Activated T-helper 2 cell treated with anti-CD3 and anti-CD28 coated beads, Interferon-gamma antibody, Interleukin-2, Interleukin-4, amounts not matched to agents 10 μg/mL and 5 μg/mL and 100 μg/mL, durations not matched to agents 14 hours and 24 hours and 36 hours (primary cell): ENCODE measurements at places on chromosomes 4 and X. TPM values are rescaled to one million over a fixed set of nuclear protein-coding genes. Genes with fewer than 3 reads are reported as not detected.

Gene NALF2
- 0.25 and 0.37 TPM in 2 replicates for total RNA-seq

Gene TEX13D
- total RNA-seq: 0.05 and 0.11 TPM in 2 replicates

Gene ARR3
- total RNA-seq: not detected in 2 replicates

DNA sequence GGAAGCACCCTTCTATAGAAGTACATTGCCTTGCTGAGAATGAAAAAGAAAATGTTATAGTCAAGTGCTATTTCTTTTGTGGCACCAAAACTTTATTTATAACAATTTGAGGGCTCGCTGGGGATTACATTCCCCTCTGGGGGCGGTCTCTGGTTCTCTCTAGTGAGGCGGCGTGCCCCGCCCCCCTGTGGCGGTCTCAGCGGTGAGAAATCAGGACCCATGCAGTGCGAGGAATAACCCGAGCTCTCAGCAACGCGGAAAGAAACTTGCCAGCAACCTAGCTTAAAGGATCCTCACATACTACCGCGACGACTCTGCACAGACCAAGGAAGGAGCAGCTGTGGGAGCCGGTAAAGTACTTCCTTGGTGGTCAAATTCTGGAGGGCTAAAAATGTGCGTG lies 83.4 kb upstream of the SHISA3 start:
- DNase-seq: no peak
- H3K36me3 ChIP-seq: no peaks in the 10 kb centered on the region
- no peaks in the 10 kb centered on the region for H3K4me1 ChIP-seq
- no peak overlapping the region for H3K27ac ChIP-seq
- H3K4me3 ChIP-seq: no peak overlapping the region
- peaks cover 2% of the 10 kb centered on the region for H3K27me3 ChIP-seq

GRCh38 chr4:170675568-170676262 lies 586.0 kb upstream of the AADAT start:
- no peak for DNase-seq
- no peaks in the 10 kb centered on the region for H3K4me1 ChIP-seq
- H3K36me3 ChIP-seq: no peaks in the 10 kb centered on the region
- no peak overlapping the region for H3K27ac ChIP-seq
- no peaks in the 10 kb centered on the region for H3K27me3 ChIP-seq

- no peaks in the 10 kb centered on the region for H3K36me3 ChIP-seq
- peaks cover 2% of the 10 kb centered on the region for H3K4me1 ChIP-seq
- H3K27ac ChIP-seq: no peak overlapping the region
- DNase-seq: no peak
- H3K27me3 ChIP-seq: peaks cover 25% of the 10 kb centered on the region
- no peak overlapping the region for H3K4me3 ChIP-seq
Measured at GRCh38 chr4:151629097-151629783, 131.6 kb downstream of the GATB start.

DNA sequence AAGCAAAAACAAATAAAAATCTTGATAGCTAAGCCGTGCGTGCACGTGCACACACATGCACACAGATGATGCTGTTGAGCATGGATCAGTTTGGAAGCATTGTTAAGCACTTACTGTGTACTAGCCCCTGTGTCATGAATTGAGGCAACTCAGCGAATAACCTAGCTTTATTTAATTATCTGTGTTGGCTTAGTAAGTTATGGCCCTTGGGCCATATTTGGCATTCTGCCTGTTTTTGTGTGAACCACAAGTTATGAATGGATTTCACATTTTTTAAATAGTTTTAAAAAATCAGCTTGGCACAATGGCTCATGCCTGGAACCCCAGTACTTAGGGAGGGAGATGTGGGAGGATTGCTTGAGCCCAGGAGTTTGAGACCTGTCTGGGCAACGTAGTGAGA lies 113.6 kb upstream of the CBLL2 start:
- H3K36me3 ChIP-seq: no peaks in the 10 kb centered on the region
- H3K27me3 ChIP-seq: no peaks in the 10 kb centered on the region
- DNase-seq: no peak
- no peak overlapping the region for H3K27ac ChIP-seq
- H3K4me1 ChIP-seq: no peaks in the 10 kb centered on the region

DNA sequence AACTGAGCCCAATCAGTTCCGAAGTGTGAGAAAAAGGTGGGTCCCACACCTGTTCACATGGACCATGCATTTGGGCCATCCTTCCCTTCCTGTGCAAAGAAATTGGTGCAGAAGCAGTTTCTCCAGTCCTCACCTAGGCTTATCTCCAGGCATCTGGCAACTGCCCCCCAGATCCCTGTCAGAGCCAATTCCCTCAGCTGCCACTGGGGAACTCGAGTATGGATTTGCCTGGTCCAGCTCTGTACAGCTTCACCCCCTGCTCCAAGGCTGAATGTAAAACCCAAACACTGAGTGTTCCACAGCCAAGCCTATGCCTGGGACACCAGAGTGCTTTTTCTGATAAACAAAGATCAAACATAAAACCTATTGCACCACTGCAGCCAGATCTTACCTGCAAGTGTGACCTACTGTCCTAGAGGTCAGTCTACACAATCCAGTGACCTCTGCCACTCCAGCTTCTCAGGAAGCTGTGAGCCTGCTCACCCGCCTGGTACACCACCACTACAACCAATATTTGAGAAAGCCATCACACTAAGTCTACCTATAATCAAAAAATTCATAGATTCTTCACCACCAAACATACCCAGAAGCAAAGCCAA lies 136.4 kb downstream of the STPG2 start:
- H3K4me1 ChIP-seq: no peaks in the 10 kb centered on the region
- no peaks in the 10 kb centered on the region for H3K27me3 ChIP-seq
- H3K27ac ChIP-seq: no peak overlapping the region
- H3K4me3 ChIP-seq: no peak overlapping the region

GRCh38 chrX:108216919-108217571 lies 125.5 kb downstream of the ATG4A start:
- H3K4me1 ChIP-seq: no peaks in the 10 kb centered on the region
- H3K36me3 ChIP-seq: no peaks in the 10 kb centered on the region
- no peak for DNase-seq
- H3K27ac ChIP-seq: no peak overlapping the region

DNA sequence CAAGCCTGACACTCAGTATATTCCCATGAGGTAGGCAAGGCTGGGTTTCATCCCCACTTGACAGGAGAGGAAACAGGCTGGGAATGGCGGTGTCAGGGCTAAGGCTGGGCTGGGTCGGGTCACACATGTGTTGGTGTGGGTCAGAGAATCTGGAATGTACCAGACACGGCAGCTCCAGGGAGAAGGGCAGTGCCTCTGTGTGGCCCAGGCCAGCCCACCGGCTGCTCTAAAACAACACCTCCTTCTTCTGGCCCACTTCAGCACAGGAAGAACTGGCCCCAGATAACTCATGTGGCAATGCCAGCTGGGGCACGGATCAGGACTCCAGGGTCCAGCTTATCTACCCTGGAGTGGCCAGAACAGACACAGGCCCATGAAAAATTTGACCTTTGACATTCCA lies 6.3 kb downstream of the HAUS7 start:
- no peaks in the 10 kb centered on the region for H3K27me3 ChIP-seq
- H3K4me3 ChIP-seq: no peak overlapping the region
- H3K27ac ChIP-seq: no peak overlapping the region
- H3K4me1 ChIP-seq: no peaks in the 10 kb centered on the region
- DNase-seq: no peak

DNA sequence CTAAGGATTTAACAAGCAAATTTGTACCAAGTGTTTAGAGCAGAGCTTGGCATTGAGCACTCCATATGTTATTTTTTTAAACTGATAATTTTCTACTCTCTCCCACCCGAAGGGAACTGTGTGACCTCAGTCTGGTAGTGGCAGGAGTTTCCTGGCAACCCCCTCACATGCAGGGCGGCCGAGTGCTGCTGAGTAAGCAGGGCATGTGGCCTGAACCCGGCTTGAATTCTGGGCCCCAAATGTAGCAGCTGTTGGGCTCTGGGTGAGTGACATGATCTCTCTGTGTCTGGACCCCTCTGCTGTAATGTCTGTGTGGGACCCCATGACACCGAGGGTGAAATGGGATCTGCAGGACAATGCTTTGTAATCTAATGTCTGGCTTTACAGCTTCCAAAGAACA lies 13.6 kb upstream of the C4orf50 start:
- no peak overlapping the region for H3K4me3 ChIP-seq
- H3K27me3 ChIP-seq: no peaks in the 10 kb centered on the region
- no peaks in the 10 kb centered on the region for H3K4me1 ChIP-seq
- DNase-seq: no peak
- H3K27ac ChIP-seq: no peak overlapping the region

DNA sequence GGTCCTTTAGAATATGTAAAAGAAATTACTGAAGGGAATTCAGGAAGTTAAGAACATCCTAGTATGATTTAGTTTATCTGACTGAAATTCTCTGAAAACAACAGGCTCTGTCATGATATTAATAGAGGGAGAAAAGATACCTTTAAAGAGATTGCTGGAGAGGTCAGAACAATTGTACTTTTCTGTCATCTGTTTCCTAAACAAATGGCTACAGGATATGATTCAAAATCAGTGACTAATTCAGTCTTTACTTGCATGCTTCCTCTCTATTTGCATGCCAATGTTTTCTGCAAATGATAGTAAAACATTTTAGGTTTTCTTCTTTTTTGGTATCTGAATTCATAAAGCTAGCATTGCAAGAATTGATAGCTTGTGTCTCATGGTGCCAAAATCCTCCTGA lies 616.7 kb upstream of the PCDH7 start:
- no peak overlapping the region for H3K27ac ChIP-seq
- no peak for DNase-seq
- H3K4me3 ChIP-seq: no peak overlapping the region
- H3K27me3 ChIP-seq: no peaks in the 10 kb centered on the region
- no peaks in the 10 kb centered on the region for H3K4me1 ChIP-seq

DNA sequence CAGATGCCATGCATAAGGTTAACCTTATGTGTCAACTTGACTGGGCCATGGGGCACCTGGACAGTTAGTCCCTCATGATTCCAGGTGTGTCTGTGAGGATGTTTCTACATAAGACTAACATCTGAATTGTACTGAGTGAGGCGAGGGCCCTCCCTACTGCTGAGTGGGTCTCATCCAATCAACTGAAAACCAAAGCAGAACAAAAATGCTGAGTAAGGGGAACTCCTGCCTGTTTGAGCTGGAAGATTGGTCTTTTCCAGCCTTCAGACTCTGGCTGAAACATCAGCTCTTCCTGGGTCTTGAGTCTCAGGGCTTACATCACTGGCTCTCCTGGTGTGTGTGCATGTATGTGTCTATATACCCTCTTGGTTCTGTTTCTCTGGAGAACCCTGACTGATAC lies 13.8 kb downstream of the NELFA start:
- H3K27ac ChIP-seq: no peak overlapping the region
- peaks cover 2% of the 10 kb centered on the region for H3K4me1 ChIP-seq
- peaks cover 55% of the 10 kb centered on the region for H3K36me3 ChIP-seq
- no peak for DNase-seq
- no peak overlapping the region for H3K4me3 ChIP-seq

DNA sequence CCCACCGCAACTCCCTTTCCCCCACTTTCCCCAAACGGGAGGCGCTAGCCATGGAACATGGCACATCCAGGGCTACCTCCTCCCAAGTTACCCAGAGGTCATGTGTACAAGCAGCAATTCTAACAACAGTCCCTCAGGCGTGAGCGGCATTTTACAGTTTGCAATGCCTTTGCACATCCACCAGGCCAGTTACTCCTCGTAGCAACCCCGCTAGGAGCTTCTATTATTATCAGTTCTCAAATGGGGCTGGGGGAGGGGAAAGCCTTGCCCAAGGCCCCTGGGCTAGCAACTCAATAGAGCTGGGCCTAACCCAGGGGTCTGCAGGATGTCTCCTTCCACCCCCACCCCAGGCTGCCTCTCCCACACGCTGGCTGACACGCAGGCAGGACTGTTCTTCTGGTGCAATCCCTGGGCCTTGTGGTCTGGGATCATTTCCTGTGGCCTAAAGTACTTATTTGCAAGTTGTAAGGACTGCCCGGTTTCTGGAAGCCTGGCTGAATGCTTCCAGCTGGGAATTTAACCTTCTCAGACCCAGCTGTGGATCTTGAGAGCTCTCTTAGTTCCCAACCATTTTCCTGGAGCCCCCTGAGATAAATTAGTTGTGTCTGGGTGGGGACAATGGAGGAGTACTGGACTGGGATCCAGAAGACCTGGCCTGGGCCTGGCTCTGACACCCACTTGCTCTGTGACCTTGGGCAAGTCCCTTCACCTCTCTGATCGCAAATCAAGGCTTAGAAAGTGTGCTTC lies 27.7 kb downstream of the PJA1 start:
- peaks cover 9% of the 10 kb centered on the region for H3K27me3 ChIP-seq
- H3K4me3 ChIP-seq: no peak overlapping the region

DNA sequence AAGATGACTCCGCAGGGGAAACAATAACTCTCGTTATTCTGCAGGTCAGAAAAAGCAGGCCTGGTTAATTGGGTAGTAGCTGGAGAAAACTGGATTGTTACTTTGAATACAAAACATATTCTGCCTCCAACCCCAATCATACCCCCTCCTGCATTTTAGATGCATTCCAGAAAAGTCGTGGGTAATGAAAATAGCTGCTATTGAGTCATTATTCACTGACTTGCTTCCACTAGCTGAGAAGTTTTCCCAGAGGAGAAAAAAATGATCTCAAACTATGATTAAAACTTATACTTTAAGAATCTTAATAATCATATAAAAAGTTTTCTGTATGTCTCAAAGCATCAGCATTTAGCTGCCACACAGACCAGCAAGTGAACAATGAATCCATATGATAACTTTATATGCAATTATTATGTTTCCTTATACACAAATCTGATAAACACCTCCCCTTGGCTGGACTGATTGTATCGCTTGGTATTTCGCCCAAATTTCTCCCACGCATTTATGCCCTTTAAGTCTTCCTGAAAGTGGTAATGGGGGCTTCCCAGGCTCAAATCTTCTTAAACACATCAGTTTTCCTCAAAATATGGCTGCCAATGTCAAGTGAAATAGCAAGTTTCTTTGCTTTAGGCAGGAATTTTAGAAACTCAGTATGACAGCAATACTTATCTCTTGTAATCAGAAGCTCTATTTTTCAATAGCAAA lies 181.0 kb downstream of the LDB2 start:
- no peak for DNase-seq
- peaks cover 3% of the 10 kb centered on the region for H3K4me1 ChIP-seq
- H3K27ac ChIP-seq: no peak overlapping the region
- H3K36me3 ChIP-seq: no peaks in the 10 kb centered on the region
- no peaks in the 10 kb centered on the region for H3K27me3 ChIP-seq

- peaks cover 53% of the 10 kb centered on the region for H3K36me3 ChIP-seq
- peaks cover 47% of the 10 kb centered on the region for H3K4me1 ChIP-seq
Measured at GRCh38 chrX:124354648-124355047, 8.3 kb downstream of the SH2D1A start.

DNA sequence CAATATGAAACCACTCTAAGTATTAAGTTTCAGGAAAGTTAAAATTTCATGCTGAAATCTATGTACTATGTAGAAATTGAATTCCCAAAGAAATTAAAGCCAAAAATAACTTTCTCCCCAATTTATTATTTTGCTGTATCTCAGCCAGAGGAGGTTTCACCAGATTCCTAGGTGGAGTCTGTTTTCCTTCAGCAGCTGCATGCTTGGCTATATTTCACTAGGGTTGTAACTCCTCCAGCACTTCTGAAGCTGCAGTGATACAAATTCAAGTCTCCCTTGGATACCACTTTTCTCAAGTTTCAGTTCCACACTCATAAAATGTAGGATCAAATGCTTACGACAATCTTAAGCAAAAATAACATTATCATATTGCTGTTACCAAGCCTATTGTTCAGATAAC lies 41.2 kb upstream of the ZC4H2 start:
- H3K4me1 ChIP-seq: no peaks in the 10 kb centered on the region
- H3K4me3 ChIP-seq: no peak overlapping the region
- H3K27me3 ChIP-seq: no peaks in the 10 kb centered on the region
- no peak for DNase-seq
- H3K27ac ChIP-seq: no peak overlapping the region
